ENCODE measurements at places on chromosomes 1 and 21.

GRCh38 chr1:60637651-60638050, 444.7 kb upstream of the NFIA start:
- no peak for DNase-seq

DNA sequence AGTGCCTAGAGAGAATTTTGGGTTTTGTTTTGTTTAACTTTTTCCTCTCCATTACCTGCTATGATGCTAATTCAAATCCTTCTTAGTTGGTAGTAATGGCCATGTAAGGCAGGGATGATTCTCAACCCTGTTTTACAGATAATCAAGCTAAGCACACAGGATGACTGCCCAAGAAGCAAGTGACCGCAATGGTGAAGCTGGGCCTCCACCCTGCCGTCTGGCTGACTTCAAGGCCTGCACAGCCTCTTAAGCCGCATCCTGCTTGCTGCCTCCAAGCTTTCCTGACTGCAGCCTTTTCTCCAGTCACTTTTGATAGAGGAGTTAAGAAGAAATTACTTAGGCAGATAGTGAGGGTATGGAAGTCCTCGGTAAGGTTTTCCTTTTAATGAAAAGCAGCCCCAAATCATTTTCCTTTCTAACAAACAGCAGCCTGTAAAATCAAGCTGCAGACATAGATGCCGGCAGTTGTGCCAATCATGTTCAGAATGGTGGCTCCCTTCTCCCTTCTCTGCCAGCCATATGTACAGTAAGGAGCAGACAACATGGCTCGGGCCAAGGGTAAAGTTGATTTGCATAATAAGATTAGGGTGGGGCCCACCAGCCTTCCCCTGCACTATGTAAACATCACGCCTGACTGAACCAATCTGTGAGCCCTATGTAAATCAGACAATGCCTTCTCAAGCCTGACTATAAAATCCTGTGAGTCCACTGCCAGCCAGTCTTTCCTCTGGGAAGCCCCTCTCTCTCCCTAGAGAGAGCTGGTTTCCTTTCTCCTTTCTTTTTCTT, 8.8 kb upstream of the CTBS start:
- DNase-seq: no peak

GRCh38 chr1:26972390-26972789, 12.1 kb upstream of the KDF1 start:
- DNase-seq: no peak

DNA sequence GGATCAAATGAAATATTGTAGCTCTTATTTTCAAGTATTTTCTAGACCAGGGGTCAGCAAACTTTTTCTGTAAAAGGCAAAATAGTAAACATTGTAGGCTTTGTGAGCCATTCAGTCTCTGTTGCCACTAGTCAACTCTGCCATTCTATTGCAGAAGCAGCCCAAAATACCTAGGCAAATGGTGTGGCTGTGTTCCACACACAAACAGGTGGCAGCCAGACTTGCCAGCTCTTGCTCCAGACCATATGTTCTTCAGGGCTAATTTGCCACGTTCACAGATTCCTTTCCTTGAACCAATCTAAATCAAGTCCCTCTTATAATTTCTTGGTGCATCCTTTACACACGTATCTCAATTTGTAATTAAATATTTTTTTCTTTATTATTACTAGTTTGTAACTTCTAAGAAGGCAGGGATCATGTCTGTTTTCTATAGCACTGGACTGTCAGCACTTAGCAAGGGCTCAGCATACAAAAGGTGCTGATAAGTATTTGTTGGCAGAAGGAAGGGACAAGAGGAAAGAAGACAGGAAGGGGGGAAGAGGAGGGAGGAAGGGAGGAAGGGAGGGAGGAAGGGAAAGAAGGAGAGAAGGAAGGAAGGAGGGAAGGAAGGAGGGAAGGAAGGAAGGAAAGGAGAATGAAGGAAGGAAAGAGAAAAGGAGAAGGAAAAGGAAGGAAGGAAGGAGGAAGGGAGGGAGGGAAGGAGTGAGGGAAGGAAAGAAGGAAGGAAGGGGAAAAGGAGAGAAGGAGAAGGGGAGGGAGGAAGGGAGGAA, 106.5 kb upstream of the EDEM3 start:
- no peak for DNase-seq

DNA sequence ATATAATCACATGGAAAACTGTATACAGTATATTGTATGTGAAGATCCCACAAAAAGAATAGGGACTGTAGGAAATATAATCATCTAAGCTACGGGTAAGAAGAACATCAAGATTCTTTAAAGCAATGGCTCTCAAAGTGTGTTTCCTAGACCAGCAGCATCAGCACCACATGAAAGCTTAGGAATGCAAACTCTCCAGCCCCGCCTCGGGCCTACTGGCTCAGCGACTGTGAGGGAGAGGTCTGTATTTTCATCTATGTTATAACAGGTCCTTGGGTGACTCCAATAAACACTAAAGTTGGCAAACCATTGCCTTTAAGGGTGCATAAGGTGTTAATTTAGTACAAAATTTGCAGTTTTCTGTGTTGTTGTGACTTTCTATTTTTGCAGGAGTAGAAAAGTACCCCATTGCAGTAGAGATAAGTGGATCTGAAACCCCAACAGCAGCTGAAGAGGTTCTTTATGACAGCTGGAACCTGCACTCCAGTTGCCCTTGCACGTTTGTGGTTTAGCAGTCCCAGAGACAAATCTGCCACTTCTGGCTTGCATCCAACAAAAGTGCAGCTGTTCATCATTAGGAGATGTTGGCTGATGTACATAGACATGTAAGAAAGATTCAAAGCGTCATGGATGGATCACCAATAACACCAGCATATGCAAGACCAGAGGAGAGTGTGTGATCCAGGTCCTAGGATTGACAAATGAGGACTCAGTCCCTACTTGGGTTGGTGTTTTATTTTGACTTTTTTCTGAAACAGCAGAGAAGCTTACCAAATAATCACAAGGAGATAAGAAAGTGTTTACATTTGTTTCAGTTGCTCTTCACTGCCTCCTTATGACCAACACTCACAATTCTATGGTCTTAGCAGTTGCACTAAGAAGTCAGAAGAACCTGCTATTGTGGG, 15.9 kb upstream of the IFNAR1 start:
- DNase-seq: no peak

DNA sequence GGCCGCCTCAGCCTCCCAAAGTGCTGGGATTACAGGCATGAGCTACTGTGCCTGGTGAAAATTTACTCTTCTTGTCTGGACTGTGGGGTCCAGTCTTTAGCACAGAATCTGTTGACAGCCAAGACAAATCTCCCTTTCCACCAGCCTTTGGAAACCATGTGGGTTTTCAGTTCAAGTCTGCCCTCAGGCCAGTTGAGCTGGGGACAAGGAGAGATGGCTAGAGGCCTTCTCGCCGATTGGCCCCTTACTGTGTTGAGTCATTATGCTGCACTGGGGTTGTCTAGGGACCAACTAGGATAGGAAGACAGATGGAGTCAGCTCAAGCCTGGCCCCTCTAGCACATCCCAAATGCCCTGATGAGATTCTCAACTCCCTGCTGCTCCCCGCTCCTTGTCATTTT, 8.6 kb upstream of the NKAIN1 start:
- DNase-seq: no peak

GRCh38 chr1:154760469-154760933, 109.6 kb downstream of the KCNN3 start:
- peak; percentile 73 for DNase-seq

DNA sequence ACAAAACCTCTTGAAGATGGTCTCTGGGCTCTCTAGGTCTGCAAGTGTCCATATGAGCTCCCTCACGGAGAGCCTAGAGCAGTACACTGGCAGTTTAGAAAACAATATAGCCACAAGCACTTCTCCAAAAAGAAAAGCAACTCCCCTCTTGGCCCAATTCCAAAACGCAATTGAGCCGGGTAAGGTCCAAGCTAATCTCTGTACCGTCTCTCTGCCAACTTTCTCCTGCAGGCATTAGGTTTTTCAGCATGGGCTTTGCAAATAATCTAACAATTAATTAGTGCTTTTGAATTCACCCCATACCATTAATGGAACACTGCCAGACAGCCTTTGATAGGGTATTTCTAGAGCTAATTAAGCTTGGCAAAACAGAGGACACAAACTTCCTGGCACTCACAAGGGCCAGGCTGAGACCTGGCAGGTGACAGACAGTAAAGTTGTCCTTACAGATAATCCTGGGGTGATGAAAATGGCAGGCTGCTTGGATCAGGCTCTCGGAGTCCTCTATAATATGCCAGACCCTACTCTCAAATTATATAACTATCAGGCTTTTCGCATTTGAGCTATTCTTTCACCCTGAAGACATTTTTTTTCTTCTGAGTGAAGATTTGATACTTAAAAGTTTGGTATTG, 39.8 kb downstream of the TGFBR3 start:
- no peak for DNase-seq

GRCh38 chr1:96554364-96554763, 167.2 kb upstream of the PTBP2 start:
- no peak for DNase-seq

GRCh38 chr1:89670711-89671110, 37.8 kb downstream of the LRRC8C start:
- no peak for DNase-seq

DNA sequence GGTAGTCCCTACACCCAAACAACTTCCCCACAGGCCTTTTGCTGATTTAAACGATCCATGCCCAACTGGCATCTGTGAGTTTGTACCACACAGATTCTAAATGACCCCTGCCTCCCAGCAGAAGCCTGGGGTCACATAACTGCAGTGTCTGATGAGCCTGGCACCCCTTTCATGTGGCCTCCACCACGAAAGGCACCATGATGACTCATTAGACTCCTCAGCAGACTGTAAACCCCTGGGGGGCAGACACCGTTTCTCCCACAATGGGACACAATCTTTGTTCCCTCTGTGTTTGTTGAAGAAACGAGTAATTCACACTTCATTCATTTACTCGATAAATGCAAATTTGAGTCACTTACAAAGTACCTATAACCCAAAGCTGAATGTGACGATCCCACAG, 81.6 kb downstream of the CCDC185 start:
- DNase-seq: no peak

- DNase-seq: no peak
Observed at GRCh38 chr1:163561580-163562295, 240.0 kb downstream of the NUF2 start.

GRCh38 chr1:95278173-95279006, 44.4 kb downstream of the RWDD3 start:
- no peak for DNase-seq

- no peak for DNase-seq
Observed at GRCh38 chr1:245688536-245689453, 534.0 kb downstream of the KIF26B start.

- no peak for DNase-seq
Observed at GRCh38 chr1:156937883-156938282, 17.5 kb downstream of the LRRC71 start.

DNA sequence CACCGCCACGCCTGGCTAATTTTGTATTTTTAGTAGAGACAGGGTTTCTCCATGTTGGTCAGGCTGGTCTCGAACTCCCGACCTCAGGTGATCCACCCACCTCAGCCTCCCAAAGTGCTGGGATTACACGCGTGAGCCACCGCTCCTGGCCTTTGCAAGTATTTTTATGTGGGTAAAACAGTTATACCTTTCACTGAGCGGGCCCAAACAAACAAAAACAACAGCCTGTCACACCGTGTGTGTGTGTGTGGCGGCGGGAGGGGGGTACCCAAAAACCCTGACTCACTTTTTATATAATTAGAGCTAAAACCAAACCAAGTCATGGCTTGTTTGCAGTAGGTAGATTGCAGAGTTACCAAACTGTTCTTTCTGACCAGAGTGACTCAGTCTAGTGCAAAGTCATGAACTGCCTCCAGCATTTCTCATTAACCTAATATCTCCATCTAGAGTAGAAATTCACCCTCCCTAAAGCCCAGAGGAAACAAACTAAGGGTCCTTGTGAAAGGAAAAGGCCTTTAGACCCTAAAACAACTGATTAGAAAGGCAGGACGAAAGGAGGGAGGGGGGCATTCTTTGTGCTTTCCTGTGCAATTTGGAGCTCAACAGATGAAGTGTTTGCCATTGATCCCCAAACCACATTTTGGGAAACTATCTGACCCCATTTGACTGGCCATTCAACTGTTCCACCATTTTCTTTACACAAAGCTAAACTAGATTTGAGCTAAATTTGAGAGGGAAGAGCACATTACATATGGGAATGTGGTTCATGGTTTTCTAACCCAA, 181.0 kb downstream of the DHRS3 start:
- DNase-seq: no peak

- no peak for DNase-seq
Observed at GRCh38 chr1:220796530-220796929, 9.8 kb downstream of the MTARC1 start.

DNA sequence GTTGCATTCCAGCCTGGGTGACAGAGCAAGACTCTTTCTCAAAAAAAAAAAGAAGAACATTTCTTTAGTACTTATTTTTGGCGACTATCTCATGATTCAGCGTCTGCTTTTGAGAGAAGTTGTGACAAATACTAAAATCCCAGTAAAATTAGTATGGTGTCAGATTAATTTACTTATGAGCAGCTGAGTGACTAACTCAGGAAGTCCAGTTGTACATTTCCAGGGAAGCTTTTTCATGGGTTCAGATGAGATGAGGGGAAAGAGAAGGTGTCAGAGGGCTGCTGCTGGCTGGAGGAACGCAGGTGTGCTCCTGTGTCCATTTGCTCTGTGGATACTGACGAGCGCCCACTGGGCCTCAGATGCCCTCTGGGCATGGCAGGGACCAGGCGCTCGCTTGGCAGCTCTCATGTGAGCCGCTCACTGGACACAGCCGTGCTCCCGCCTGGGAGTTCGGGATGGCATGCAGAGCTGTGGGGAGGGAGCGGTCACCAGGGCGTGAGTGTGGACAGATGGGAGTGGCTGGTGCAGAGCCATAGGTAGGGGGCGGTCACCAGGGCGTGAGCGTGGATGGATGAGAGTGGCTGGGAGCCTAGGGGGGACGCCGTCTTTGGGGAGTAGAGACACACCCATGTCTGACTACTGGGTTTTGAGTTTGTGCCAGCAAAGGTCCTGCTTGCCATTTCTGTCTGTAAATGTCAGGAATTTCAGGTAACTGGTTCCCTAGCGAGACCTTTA, 55.0 kb downstream of the ADARB1 start:
- no peak for DNase-seq

- no peak for DNase-seq
Observed at GRCh38 chr1:25100151-25100833, 132.0 kb downstream of the SYF2 start.

- DNase-seq: no peak
Observed at GRCh38 chr1:112247036-112247597, 148.9 kb upstream of the CTTNBP2NL start.

GRCh38 chr1:2547210-2548067, 8.7 kb upstream of the TNFRSF14 start:
- peak; percentile 67 for DNase-seq

DNA sequence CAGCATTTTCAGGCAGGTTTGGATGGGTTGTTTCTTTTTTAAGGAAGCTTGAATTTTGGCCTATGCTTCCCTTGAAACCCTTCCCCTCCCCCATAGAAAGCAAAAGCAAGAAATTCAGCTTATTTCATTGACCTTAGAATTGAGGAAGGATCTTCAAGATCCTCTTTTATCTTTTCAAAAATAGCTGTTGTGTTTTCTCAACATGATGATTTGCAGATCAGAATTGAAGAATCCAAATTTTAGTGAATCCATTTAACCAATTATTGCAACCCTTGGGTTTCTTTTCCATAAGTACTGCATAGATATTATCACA, 73.7 kb downstream of the LRRC8C start:
- no peak for DNase-seq

GRCh38 chr21:42607525-42608102, 45.8 kb upstream of the PDE9A start:
- no peak for DNase-seq

- DNase-seq: no peak
Observed at GRCh38 chr1:70674941-70675685, 264.0 kb downstream of the CTH start.

All from stimulated activated naive CD4-positive, alpha-beta T cell (primary cell).